ENCODE measurements at places on chromosomes 16 and 17.

- no peak for DNase-seq
Observed at GRCh38 chr16:50188619-50189136, 35.6 kb downstream of the TENT4B start.

- no peak for DNase-seq
Observed at GRCh38 chr16:83933885-83934683, 19.0 kb upstream of the OSGIN1 start.

DNA sequence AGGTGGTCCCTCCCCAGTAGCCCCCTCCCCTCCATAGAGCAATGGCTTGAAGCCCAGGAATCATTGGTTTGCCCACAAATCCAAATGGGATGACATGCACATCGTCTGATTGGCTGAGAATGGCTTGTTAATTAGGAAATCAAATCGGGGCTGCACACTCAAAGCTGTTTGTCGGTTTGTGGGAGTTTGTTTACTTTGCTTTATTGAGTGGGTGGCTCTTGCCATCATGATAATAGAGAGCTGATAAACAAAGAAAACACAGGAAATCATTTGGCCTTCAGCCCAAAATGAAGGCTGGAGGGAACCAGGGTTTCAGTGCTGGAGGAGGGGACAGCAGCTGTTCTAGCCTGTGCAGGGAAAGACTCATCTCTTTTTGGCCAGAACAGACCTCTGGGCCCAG lies 316.3 kb downstream of the CBLN1 start:
- DNase-seq, result no peak

- peak; percentile 39 for DNase-seq
Observed at GRCh38 chr16:28549301-28549899, 4.3 kb upstream of the SGF29 start.

Measured in HFFc6 (cell line).